H9 (cell line): ENCODE measurements at places on chromosomes 4 and X. TPM values are rescaled to one million over a fixed set of nuclear protein-coding genes. Genes with fewer than 3 reads are reported as not detected.

DNA sequence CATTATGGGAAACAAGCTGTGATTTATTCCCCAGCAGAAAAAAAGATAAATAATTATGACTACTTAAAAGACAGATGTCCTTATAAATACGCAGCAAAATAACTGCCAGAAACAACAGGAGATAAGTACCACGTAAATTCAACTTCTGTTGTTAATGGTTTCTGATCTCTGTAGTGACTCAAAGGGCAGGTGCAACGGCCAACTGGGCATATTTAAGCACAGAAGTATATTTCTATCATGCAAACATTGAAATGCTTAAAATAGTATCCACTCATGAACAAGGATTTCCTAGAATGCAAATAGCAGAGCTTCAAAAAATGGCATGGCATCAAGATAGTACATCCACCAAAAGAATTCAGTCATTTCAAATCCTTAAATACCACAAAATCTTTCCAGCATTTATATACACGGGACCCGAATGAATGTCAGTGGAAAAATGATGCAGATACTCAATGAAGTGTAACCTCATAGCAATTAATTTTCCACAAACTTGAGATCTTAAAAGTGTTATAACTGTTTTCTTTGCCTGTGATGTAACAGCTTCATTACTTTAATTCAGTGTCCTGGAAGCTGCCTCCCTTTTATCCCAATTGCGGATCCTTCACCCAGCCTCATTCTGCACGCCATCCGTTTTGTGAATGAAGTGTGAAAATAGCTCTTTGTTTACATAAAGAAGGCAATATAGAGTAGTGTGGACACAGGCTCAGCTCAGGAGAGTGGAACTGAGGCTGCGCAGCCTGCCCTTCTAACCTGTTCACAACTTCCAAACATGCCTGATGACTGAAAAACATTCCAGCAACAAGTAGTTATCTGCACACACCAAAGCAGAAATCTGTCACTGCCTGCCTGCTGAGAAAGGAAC is 10.2 kb downstream of the PDGFC start:
- no peak overlapping the region for H3K4me3 ChIP-seq
- no peaks in the 10 kb centered on the region for H3K4me1 ChIP-seq
- H3K27ac ChIP-seq, result no peak overlapping the region
- H3K36me3 ChIP-seq, result no peaks in the 10 kb centered on the region
- no peak for DNase-seq

DNA sequence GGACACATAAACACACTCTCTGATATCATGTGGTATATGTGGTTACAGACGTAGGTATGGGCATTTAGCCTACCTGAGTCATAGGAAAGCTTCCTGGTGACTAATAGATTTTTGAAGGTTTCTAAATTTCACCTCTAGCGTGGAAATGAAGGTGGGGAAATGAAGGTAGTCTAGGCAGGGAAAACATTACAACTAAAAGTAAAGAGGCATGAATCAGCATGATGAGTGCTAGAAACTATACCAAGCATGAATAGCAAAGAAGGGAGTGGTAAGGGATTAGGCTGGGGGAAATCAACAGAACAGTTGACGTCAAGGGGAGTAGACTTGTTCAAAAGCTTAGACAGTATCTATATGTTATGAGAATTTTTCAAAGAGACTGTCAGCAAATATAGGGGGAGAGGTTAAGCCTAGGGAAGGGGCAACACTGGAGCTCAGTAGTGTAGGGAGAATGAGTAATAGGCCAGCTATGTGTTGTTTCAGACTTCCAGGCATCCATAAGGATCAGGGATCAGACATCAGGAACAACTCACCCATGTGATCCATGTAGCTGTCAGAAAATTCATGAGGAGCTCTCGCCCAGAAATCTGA is 279.3 kb upstream of the DIPK2B start:
- no peak for DNase-seq
- H3K36me3 ChIP-seq, result no peaks in the 10 kb centered on the region
- no peaks in the 10 kb centered on the region for H3K4me1 ChIP-seq

DNA sequence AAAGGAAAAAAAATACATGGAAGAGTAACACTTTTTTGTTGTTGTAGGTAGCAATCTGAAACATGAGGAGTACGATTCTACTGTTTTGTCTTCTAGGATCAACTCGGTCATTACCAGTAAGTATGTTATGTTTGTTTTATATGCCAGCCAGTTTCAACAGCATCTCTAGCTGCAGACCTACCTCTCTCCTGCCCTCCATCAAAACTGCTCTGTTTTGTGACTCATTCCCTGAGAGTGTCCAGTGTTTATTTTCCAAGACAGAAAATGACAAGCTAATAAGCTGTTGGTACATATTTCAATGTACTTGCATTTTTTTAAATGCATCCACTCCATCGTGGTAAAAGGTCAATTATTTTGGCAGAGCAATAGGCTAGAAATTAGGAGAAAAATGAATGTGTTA is 347 bp downstream of the AMTN start:
- no peaks in the 10 kb centered on the region for H3K4me1 ChIP-seq
- no peaks in the 10 kb centered on the region for H3K36me3 ChIP-seq
- no peaks in the 10 kb centered on the region for H3K27me3 ChIP-seq
- H3K4me3 ChIP-seq, result no peak overlapping the region

Gene AREG
- 0.24 and 0.28 TPM in 2 replicates for total RNA-seq

GRCh38 chr4:148007314-148007760 is 275.4 kb downstream of the ARHGAP10 start:
- DNase-seq, result no peak
- no peaks in the 10 kb centered on the region for H3K27me3 ChIP-seq
- no peaks in the 10 kb centered on the region; the same call in 1 of the 2 replicates for H3K4me1 ChIP-seq
- H3K4me3 ChIP-seq, result no peak overlapping the region

DNA sequence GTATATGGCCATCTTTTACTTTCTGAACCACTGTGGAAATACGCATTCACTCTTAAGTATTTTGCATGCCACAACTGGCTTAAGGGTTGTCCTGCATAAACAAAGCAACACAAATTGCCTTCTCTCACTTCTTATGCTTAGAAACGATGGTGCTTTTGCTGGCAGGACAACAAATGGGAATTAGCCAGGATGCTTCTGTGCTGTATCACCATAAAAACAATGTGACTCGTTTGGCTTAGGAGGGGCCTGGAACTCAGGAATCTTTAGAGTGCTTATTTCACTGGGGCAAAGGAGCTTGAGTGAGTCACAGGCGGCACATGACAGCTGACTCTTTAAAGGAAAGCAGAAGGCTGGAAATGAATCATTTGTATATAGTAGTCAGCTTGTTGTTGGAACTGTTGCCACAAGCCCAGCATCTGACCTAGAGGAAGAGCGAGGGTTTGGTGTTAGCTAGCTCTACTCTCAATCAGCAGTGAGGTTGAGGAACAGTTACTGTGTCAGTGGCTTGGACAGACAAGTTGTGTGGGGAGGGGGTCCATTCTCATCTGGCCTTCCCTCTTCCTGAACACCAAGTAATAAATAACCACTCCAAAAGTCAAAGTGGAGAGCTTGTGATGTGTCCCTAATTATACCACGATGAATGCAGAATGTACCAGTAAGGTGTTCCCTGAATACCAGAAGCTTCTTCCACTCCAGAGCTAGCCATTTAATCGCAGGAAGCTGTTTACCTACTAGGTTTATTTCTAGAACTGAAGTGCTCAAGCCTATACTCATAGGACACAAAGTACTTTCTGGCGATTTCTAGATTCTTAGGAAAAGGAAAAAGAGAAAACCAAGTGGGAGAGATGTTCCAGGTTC is 293.1 kb downstream of the CAMK2D start:
- H3K4me1 ChIP-seq, result peaks cover 5% of the 10 kb centered on the region; the same call in 1 of the 2 replicates
- peak; percentile 73 for DNase-seq
- no peaks in the 10 kb centered on the region for H3K27me3 ChIP-seq
- H3K4me3 ChIP-seq, result no peak overlapping the region

- no peaks in the 10 kb centered on the region for H3K4me1 ChIP-seq
- no peak for DNase-seq
- H3K4me3 ChIP-seq, result no peak overlapping the region
- no peaks in the 10 kb centered on the region for H3K27me3 ChIP-seq
- peaks cover 13% of the 10 kb centered on the region for H3K36me3 ChIP-seq
Observed at GRCh38 chrX:73767017-73767416, 204.0 kb downstream of the CHIC1 start.

Gene COL4A6
- 16.7 and 17.5 TPM in 2 replicates for total RNA-seq
